Kidney capillary endothelial cell (primary cell): ENCODE measurements at places on chromosomes 7 and 10.

DNA sequence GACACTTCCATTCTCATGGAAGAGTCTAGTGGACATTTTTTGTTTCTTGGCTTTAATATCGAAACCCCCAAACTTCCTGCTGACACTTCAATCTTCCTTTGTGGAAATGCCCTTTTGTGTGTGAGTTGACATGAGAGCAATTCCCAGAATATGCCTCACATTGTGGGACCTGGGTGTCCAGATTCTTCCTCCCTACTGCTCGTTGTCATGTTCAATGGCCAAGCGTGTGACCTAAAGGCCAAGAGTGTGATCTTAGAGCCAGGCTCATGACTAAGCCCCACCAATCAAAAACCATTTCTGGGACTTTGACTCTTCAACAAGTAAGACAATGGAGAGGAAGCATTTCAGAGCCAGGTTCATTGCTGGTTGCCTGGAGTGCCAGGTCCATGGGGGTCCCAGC, 52.5 kb upstream of the BMPER start:
- no peak for DNase-seq

DNA sequence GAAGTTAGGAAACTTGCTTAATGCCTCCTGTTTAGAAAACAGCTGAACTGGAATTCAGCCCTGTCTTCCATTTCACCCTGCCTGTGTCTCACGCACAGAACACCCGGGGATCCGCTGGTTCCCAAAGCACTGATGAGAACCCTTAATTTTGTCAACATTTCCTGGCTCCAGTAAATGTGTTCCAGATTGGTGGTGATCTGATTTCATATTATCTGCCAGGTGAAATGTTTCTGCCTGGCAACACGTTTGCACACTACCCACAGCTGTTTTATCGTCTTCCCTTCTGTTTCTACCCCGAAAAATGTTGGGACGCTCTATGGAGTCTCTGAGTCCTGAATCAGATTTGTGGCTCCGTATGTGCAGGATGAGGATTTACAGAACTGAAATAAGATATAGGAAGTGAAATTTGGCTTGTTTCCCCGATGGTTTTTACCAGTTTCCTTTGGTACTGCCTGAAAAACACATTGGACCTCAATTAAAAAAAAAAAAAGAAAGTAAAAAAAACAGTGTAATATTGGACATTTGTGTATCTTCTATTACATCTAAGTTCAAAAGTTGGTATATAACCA, 29.0 kb downstream of the MRC1 start:
- no peak for DNase-seq

GRCh38 chr10:75272896-75273295, 37.1 kb upstream of the COMTD1 start:
- DNase-seq: no peak

GRCh38 chr10:133166828-133167692, 7.0 kb downstream of the KNDC1 start:
- no peak for DNase-seq

- no peak for DNase-seq
Observed at GRCh38 chr7:88928276-88928675, 132.7 kb upstream of the TEX47 start.

- no peak for DNase-seq
Observed at GRCh38 chr10:80501381-80501912, 36.3 kb upstream of the SH2D4B start.

DNA sequence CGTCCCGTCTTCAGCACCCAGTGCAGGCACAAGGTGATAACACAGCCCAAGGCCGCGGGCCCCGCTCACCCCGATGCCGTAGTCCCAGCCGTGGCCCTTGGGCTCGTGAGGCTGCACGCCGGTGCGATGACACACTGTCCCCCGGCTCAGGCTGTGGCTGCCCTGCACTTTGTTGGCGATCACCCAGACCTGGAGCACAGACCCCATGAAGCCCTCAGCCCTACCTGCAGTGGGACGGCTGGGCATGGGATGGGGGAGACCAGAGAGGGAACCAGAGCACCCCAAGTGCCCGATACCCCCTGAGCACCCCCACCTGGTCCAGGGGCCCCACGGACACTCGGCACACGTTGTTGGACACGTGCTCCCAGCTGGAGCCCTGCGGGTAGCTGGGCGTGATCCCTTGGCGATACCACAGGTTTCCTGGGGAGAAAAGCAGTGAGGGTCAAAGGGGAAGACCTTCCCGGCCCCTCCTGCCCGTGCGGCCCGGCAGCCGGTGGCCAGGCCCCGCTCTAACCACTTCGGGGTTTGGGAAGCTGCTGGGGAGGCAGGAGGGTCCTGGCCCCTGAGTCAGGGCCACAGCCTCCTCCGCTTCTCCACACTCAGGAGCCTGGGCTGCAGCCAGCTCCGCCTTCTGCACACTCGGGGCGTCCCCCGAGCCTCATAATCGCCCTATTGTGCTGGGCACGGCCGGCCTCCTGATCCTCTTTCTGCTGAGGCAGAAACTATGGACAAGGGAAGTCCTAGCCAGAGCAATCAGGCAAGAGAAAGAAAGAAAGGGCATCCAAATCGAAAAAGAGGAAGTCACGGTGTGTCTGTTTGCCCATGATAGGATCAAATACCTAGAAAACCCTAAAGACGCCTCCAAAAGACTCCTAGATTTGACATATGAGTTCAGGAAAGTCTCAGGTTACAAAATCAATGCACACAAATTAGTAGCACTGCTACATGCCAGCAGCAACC, 6.7 kb downstream of the BHLHA15 start:
- no peak for DNase-seq

- DNase-seq: no peak
Observed at GRCh38 chr7:95267754-95268153, 56.6 kb downstream of the PON1 start.
